ENCODE measurements at places on chromosomes 13 and 19. TPM values are rescaled to one million over a fixed set of nuclear protein-coding genes. Genes with fewer than 3 reads are reported as not detected.

DNA sequence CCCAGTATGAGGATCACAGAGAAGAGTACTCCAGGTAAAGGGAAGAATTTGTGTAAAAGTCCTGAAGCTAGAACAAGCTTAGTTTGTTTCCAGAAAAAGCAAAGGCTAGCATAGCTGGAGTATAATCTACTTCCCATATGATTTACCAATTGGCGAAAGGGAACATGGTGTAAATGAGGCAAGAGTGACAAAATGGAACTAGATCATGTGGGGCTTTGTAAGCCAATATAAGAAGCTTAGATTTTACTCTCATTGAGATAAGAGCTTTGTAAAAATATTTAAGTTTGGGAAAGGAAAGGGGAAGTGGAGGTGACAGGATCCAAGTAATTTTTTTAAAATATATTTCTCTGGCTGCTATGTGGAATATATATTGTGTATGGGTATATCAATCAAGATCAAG, 234.9 kb downstream of the KCTD12 start:
- DNase-seq, result no peak

The MEIS3 gene
- total RNA-seq, result 0.56 TPM

The PSG1 gene
- not detected for total RNA-seq

The PLPPR2 gene
- 12.3 TPM for total RNA-seq

Measured in MG63 (cell line).